ENCODE measurements at places on chromosomes 1 and 21. TPM values are rescaled to one million over a fixed set of nuclear protein-coding genes. Genes with fewer than 3 reads are reported as not detected.

The FAM43B gene
- total RNA-seq = not detected

GRCh38 chr1:106268070-106268469 lies 788.4 kb upstream of the PRMT6 start:
- DNase-seq = no peak
- H3K36me3 ChIP-seq = no peaks in the 10 kb centered on the region
- H3K27ac ChIP-seq = no peak overlapping the region
- no peaks in the 10 kb centered on the region for H3K4me1 ChIP-seq
- no peaks in the 10 kb centered on the region for H3K27me3 ChIP-seq

DNA sequence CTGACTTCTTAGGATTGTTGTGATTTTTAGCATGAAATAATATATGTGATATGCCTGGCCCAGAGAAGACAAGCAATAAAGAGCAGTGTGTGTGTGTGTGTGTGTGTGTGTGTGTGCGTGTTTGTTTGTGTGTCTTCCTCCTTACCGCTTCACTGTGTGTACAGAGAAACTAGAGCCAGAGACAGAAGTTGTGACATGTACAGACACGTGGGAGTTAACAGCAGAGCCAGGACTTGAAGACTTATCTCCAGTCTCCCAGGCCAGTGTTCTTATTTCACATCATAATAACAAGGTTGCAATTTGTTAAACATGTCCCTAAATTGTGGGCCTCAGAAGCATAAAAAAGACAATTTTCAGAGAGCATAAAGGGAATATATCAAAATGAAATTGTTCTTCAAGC lies 192.0 kb upstream of the JUN start:
- no peak overlapping the region for H3K27ac ChIP-seq
- no peak overlapping the region for H3K4me3 ChIP-seq
- no peaks in the 10 kb centered on the region for H3K36me3 ChIP-seq
- DNase-seq = no peak

GRCh38 chr1:109770331-109771095 lies 6.8 kb upstream of the EPS8L3 start:
- no peaks in the 10 kb centered on the region for H3K36me3 ChIP-seq
- H3K4me3 ChIP-seq = no peak overlapping the region
- DNase-seq = no peak
- H3K4me1 ChIP-seq = no peaks in the 10 kb centered on the region
- no peaks in the 10 kb centered on the region for H3K27me3 ChIP-seq

The OR2T11 gene
- not detected for total RNA-seq

DNA sequence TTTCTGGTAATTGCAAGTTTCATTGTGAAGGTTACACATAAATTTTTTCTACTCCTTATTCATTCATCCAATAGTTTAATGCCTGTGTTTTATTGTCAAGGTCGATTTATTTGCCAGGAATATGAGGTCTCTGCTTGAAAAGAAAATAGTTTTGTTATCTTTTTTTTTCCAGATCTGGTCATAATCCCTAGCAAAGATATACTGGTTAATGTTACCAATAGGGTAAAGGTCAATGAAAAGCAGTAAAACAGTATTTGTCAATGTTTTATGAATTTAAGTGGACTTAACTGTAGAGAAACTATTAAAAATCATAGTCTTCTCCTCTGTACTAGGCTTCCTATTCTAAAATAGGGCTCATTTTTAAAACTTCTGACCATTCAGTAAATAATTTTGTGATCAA lies 8.1 kb upstream of the FMO3 start:
- no peak overlapping the region for H3K4me3 ChIP-seq
- no peak for DNase-seq
- no peaks in the 10 kb centered on the region for H3K36me3 ChIP-seq

The OR2L3 gene
- not detected for total RNA-seq

DNA sequence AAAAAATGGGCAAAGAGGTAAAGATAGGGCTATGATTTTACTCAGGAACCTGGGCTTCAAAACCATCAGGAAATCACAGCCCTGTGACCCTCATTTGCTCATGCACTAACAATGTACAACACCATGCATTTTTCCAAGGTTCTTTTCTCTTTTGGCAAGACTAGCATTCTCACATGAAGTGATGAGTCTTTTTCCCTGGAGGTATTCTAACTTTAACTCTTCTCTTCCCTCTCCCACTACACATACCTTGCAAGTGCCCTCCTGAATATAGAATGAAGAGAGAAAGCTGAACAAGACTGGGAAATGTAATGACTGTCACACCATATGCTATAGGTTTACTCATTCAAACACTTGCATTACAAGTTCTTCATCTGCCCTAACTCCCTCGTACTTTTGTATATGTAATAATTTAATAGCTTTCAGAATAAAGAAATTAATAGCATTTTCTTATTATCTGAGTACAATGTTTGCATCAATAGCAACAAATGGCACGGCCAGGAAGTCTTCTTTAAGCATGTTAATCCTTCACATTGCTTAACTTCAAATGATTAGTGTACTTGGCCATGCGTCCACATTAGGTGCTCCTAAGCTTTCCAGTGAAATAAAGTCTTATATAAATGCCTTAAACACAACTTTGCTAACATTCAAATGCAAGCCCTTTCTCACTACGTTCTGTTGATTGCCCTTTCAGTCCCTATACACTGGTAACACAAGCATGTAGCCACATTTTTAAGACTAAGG lies 1.8 kb downstream of the NIBAN1 start:
- H3K27ac ChIP-seq = peak overlapping the region; percentile 98
- H3K27me3 ChIP-seq = peaks cover 14% of the 10 kb centered on the region
- H3K36me3 ChIP-seq = peaks cover 3% of the 10 kb centered on the region
- peaks cover 56% of the 10 kb centered on the region for H3K4me1 ChIP-seq
- DNase-seq = no peak
- H3K4me3 ChIP-seq = peak overlapping the region; percentile 80

Measured in activated CD8-positive, alpha-beta T cell treated with anti-CD3 and anti-CD28 coated beads for 36 hours (primary cell).